Renal cortex interstitium (tissue), 15 donors: ENCODE measurements at places on chromosomes 4 and X. TPM values are rescaled to one million over a fixed set of nuclear protein-coding genes. Genes with fewer than 3 reads are reported as not detected.

Gene OPHN1
- 8.8 TPM for polyA plus RNA-seq

Gene BEX4
- 142 TPM for polyA plus RNA-seq

Gene CNOT6L
- 32.8 TPM for polyA plus RNA-seq

Gene GLRA2
- polyA plus RNA-seq, result 0.19 TPM

Gene SCML2
- polyA plus RNA-seq, result 8.7 TPM

Gene OGT
- 219 TPM for polyA plus RNA-seq

DNA sequence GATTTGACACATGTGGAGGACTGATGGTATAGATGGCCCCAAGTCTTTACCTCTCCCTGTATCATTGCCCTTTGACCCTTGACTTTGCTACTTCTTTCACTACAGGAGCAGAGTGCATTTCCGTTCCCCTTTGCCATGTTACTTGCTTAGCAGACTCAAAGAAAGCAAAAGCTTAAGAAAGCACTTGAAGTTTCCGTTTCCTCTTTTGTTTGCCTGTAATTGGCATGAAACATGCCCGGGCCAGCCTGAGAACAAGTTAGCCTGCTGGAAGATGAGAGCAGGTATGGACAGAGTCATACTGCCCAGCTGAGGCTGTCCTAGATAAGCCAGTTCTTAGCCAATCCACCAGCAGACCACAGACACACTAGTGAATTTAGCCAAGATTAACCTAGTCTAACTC, 206.0 kb downstream of the BCOR start:
- no peak for DNase-seq

- no peak for DNase-seq
Measured at GRCh38 chrX:12403474-12404082, 265.3 kb downstream of the FRMPD4 start.

DNA sequence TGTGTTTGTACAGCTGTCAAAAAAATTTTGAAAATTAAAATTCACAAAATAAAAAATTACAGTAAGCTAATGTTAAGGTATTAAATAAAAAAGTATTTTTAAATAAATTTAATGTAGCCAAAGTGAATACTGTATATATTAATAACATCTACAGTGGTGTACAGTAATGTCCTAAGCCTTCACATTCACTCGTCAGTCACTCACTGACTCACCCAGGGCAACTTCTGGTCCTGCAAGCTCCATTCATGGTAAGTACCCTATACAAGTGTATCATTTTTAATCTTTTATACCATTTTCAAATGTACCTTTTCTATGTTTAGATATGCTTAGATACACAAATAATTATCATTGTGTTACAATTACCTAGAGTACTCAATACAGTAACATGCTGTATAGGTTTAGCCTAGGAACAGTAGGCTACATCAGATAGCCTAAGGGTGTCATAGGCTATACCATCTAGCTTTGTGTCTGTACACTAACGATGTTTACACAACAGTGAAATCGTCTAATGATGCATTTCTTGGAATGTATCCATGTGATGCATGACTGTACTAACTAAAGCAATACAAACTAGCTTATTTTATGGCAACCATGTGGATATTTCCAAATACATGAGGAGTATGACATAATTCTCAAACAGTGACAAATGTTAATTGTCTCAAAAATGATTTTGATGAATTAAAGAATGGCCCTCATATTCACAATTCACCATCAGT, 13.7 kb downstream of the DDX60 start:
- no peak for DNase-seq

DNA sequence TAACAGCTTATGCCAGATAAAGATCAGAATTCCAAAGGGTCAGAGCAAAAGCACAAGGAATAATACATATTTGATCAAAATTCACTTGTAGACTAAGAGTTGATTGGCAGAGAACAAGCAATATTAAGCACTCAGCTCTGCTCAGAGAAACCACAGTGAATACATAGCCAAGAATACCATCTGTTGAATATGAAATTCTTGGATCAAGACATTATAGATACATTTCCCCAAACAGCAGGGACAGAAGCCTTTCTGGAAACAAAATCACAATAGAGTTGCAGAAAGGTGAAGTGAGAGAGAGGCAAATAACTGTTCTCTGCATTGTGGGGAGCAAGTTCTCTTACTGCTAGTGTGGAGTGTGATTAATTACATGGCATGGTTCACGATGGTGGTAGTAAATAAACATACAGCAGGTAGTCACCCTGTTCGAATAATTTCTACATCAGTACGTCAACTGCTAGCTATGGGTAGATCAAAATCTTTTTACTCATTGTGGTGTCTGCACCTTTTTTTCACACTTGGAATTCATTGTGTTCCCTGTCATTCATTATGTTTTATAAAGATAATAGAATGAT, 366.7 kb downstream of the PCDH7 start:
- DNase-seq, result no peak
